Left lung (tissue), 14 donors: ENCODE measurements at places on chromosomes 13 and 19.
A peak's percentile ranks its signal among the peaks of the same experiment; 100 is the strongest.

DNA sequence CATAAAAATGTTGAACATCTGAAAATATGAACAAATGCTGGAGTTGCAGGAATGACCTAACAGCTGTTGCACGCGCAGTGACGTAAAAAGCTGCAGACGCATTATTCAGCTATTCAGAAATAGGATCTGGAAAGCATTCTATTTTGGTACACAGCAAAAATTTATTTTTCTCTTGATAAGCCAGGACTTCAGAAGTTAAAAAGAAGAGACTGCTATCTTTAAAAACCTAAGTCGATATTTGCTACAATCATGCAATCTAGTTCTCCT, 36.9 kb upstream of the STARD13 start:
- DNase-seq, result peak; percentile 61

DNA sequence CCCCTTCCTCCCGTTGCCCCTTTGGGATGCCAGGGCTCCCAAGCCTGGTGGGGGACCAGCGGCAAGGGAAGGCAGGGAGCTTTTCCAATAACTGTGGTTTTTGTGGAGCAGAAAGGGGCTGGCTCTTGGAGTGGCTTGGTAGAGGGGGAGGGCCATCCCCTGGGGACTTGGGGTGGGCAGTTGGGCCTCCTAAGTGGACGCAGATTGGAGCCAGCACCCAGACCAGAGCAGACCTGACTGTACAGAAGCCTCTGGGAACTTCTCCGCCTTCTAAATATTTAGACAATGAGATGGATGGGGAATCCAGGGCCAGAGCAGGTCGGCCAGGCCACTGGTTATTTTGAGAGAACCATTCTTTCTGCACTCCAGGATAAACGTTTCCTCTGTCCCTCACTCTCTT, 4.2 kb downstream of the PTGIR start:
- peak; percentile 25 for DNase-seq

DNA sequence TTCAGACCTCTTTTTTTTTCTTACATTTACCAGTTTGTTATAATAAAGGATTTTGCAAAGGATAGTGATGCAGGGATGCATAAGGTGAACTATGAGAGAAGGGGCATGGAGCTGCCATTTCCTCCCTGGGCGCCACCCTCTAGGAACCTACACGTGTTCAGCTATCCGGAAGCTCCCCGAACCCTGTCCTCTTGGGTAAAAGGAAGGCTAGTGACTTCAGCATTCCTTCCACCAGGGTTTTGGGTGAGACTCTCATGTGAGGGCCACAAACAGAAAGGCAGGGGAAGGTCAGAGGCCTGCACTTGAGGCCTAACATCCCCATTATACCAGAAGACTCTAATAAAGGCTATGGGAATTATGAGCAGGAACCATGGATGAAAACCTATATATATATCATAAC, 57.3 kb downstream of the IFT88 start:
- no peak for DNase-seq

DNA sequence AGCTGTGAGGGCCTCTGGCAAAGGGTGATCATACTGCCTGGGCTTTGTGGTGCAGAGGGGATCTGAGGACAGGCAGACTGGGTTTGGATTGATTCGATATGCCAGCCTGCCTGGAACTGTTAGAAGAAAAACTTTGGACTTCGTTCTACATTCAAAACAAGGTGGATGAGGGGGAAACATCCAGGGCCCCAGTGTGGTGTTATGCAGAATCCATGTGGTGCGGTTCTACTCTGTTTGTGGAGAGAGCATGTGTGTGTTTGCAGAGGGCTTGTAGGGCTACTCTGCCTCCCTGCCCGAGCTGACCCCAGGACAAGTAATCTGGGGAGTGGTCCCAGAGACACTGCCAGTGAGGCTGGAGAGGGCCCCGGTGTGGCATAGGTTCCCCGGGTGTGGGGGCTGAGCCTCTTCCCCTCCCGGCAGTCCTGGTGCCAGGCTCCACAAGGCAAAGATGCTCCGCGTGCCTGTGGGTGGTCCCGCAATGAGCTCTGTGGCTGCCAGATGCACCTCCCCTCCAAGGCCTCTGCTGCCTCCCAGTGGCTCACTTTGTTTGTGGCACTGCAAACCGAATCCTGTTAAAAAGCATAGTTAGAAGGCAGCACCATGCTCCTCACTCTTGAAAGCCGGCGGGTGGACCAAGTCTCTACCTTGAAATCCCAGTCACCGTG, 22.3 kb upstream of the TFDP1 start:
- peak; percentile 82 for DNase-seq

DNA sequence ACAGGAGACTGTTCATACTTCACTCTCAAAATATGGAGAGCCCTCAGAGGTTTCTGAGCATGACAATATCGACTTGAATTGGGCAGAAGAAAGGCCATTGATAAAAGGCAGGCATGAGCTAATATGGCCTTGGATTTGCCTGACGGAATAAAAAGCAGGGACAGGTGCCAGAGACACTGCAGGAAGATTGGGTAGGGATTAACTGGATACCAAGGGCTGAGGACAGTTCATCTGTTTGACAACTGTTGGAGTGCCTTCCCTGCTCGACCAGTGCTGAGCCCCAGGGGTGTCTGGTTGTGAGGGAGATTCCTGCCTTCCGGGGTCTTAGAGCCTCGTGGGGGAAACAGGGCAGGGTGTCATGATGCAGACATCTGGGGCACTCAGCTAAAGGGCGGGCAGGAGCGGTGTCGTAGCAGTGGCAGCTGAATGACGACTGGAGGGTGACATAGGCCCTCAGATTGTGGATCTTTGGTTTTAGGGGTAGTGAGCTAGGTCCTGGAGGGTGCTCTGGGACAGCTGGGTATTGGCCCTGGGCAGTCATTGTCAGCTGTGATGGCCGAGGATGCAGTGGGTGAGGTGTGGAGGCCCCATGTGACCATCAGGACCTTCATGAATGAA, 12.3 kb downstream of the GATAD2A start:
- no peak for DNase-seq

DNA sequence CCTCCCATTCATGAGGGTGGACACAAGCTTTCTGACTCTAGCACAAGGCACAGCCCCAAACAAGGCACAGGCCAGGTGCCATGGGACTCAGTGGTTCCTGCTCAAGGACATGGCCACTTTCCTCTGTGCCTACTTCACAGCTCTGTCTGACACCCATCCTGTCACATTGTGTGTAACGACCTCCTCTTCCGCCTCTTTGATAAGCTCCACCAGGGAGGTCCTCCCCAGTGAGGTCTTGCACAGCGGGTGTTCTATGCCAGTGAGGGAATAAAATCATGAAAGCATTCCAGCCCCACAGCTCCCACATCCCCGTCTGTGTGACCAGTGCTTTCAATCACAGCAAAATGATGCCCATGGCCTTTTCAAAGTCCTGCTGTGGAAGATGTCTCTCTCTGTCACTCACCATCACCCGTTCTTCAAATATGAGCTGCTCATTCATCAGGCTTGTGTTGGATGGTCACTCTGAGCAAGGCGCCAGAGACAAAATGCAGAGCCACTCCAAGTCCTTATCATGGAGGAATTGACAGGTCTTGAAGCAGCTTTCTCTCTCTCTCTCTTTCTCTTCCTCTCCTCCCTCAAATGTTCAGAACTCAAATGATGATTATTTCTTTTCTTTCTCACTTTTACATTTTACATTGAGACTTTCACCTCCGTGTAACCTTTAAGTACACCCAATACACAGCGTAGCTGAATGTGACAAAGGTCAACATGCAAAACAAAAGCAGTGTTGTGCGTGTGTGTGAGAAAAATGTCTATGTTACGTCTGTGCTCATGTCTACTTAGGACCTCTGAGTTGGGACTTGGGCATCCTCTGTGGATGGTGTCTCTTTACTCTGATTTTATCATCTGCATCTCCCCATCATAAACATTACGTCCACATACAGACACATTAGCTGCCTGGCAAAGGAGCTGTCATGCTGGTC, 8.0 kb upstream of the SPATA13 start:
- DNase-seq, result no peak

GRCh38 chr13:19927117-19927748, 31.3 kb upstream of the ZMYM2 start:
- DNase-seq, result no peak

DNA sequence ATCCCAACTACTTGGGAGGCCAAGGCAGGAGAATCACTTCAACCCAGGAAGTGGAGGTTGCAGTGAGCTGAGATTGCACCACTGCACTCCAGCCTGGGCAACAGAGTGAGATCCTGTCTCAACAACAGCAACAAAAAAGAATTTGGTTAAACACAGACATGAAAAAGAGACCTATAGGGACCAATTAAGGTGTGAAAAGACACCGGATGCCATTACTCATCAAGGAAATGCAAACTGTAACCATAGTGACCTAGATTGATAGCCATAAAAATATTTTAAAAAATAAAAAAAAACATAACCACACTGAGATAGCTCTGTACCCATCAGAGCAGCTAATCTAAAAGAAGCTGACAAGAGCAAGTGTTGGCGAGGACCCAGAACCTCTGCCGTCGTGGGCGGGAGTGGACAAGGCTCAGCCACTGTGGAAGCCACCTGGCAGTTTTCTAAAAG, 37.1 kb upstream of the ISYNA1 start:
- DNase-seq, result no peak

GRCh38 chr13:113947311-113948033, 26.4 kb downstream of the C13orf46 start:
- DNase-seq, result no peak

DNA sequence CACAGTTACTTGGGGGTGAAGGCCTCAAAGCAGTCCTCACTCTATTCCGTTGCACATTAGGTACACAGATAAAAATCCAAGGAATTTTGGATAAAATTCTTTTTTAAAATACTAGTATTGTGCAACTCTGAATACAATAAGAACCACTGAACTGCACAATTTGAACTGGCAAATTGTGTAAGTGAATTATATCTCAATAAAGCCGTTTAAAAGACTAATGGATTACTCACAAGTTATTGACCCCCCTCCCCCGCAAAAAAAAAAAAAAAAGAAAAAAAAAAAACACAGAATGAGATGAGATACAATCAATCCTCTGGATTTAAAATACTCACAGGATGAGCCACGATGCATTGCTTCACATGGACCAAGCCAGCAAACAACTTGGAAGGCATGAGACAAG, 86.4 kb downstream of the CRYL1 start:
- no peak for DNase-seq

DNA sequence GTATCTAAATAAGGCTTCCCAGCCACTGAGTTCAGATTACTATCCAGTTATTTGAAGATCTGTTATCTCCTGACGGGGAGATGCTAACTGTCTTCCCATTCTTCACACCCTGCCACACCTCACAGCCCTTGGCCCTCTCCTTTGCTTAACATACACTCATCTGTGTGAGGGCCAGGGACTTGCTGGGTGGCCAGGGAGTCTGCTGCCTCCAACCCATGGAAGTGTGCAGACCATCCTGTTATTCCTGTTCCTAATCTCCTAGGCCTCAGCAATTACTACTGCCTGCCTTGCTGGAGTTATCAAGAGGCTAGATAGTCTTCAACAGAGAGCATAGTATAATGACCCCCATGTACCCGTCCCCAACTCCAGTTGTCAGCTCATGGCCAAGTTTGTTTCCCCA, 36.2 kb upstream of the GTF3A start:
- no peak for DNase-seq

- DNase-seq, result peak; percentile 73
Measured at GRCh38 chr13:42760951-42761350, 20.4 kb upstream of the FAM216B start.

- DNase-seq, result peak; percentile 96
Measured at GRCh38 chr19:39406656-39407409, at the start of gene ZFP36. Gene ZFP36, plus strand, starts transcription at chr19:39406847. Its CDS starts 58 bp downstream, at chr19:39406905.

- no peak for DNase-seq
Measured at GRCh38 chr19:43721469-43722048, 5.7 kb downstream of the IRGC start.
